ENCODE measurements at places on chromosomes 3 and 15.

- peak; percentile 36 for DNase-seq
- H3K27ac ChIP-seq, result no peak overlapping the region
- no peak overlapping the region for H3K4me3 ChIP-seq
Measured at GRCh38 chr3:108489776-108490175, 20.6 kb downstream of the MYH15 start.

DNA sequence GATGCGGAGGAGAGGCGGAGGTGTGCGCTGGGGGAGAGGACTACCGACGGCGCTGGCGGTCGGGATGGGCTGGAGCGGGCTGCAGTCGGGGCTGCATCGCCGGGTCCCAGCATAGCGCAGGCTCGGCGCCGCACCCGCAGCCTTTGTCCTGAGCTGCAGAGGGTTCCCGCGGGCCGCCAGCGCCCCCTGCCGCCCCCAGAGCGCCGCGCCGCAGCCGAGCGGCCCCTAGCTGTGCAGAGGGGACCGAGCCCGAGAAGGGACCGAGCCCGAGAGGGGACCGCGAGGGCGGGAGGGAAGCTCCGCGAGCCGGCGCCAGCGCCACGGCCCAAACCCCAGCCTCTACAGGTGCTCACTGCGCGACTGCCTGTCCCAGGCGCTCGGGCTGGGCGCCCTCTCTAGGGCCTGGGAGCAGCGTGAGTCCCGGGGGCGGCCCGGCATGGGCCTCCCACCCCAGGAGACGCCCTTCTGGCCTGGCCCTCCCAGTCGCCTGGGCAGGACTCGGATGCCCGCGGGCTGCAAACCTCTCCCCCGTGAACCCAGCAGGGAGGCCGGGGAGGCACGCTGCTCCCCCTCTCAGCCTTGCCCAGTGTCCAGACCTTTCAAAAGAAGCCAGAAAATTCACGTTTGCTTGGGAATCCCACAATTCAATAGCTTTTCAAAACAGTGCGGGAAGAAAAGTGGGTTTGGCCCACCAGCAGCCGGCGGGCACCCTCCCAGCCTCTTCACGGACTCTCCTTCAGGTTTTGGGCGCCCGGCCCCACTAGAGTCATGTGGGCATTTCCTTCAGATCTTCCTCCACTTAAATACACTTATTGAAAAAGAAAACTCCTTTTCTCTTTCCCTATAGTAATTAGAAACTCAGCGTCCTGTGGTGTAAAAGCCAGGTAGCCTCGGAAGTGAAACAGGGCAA, 134.7 kb downstream of the TPRA1 start:
- no peak overlapping the region for H3K27ac ChIP-seq
- peaks cover 12% of the 10 kb centered on the region for H3K4me1 ChIP-seq
- peaks cover 38% of the 10 kb centered on the region for H3K27me3 ChIP-seq
- peak; percentile 69 for DNase-seq
- no peaks in the 10 kb centered on the region for H3K36me3 ChIP-seq
- no peak overlapping the region for H3K4me3 ChIP-seq

DNA sequence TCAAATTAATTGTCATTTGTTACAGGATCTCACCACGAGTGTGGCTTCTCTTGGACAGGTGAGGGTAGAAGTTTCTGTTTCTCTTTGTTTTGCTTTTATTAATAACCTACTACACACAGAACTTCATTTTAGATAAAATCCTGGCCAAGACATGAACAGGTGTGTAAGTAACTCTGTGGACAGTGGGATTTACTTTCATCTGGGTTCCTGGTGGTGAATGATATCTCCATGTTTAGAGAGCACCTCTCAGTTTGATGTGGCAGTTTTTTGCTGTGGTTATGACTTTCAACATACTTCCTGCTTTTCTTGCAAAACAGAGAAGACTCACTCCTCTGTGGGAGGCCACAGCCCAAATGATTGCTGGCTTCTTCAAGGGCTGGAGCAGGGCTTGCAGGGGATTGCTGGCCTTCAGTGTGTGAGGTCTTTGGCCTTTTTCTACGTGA, 71.1 kb upstream of the XCR1 start:
- no peak for DNase-seq
- peaks cover 12% of the 10 kb centered on the region for H3K27me3 ChIP-seq
- no peaks in the 10 kb centered on the region for H3K4me1 ChIP-seq
- no peak overlapping the region for H3K27ac ChIP-seq

DNA sequence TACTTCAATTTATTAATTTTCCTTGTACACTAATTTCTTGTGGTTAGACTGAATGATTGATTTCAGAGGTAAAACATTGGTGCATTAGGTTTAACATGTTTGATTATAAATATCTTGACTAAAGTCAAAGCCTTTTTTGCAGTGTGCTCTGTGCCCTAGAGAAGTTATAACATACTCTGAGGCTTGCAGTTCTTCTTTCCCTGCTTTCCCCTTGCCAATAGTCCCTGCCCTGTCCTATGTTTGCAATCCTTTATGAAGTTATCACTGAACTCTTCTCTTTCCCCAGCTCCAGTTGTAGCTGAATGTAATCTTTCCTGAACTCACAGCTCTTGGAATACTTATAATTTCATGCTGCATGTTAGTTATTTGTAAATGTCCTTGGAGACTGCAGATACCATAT, 35.6 kb downstream of the USP3 start:
- no peak for DNase-seq
- no peaks in the 10 kb centered on the region for H3K27me3 ChIP-seq
- H3K27ac ChIP-seq, result 0 out of 3 replicates have a peak overlapping the region, but pooled peaks have one; percentile 14
- H3K36me3 ChIP-seq, result peaks cover 27% of the 10 kb centered on the region
- 0 out of 2 replicates have a peak, but pooled peaks cover 5% of the 10 kb centered on the region for H3K4me1 ChIP-seq

- DNase-seq, result no peak
- H3K4me1 ChIP-seq, result no peaks in the 10 kb centered on the region
- H3K27ac ChIP-seq, result no peak overlapping the region
- no peak overlapping the region for H3K4me3 ChIP-seq
Measured at GRCh38 chr3:33458446-33458845, 18.2 kb upstream of the UBP1 start.

DNA sequence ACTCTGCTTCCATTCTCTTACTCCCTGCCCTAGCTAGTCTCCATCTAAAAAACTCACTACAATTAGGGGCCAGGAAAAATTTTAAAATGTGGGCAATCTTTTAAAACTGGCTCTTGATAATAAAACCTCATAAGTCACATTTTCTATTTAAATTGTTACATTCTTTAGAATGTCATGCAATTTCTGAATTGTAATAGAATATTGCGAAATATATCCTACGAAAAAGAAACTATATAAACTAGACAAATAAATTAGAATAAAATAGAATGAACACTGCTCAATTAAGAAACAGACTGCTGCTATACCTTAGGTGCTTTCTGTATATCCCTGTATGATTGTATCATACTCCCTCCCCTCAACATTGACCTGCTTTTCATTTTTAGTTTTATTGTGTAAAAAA, 826.0 kb downstream of the IGSF11 start:
- H3K4me1 ChIP-seq, result no peaks in the 10 kb centered on the region
- no peaks in the 10 kb centered on the region for H3K27me3 ChIP-seq
- no peaks in the 10 kb centered on the region for H3K36me3 ChIP-seq
- no peak overlapping the region for H3K4me3 ChIP-seq

DNA sequence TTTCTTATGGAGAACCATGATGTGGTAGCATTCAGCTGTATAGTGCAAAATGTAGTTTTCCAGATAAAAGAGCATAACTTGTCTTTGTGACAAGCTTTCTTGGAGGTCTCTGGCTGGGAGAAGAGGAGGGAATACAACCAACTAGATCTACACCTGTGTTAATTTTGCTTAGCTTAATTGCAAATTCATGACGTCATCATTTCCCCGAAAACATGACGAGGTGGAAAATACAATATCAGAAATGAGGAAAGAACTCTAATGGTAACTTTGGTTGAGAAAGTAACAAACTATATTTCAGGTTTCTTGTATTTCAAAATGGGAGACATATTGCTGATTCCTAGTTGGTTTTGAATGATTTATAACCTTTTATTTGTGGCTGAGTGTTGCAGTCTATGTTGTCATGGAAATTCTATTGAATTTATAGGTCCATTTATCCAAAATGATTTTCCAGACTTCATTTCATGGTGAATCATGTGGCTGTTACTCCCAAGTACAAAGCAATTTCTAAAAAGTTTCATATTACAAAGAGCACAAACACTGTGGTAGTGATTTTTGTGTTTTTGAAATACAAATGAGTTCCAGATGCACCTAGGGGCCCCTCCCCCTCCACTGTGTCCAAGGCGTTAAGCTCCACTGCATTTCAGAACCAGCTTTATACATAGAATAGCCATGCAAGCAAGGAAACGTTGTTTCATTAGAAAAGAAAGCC, 307.2 kb downstream of the FEZF2 start:
- H3K4me3 ChIP-seq, result no peak overlapping the region
- H3K4me1 ChIP-seq, result no peaks in the 10 kb centered on the region
- H3K36me3 ChIP-seq, result no peaks in the 10 kb centered on the region

DNA sequence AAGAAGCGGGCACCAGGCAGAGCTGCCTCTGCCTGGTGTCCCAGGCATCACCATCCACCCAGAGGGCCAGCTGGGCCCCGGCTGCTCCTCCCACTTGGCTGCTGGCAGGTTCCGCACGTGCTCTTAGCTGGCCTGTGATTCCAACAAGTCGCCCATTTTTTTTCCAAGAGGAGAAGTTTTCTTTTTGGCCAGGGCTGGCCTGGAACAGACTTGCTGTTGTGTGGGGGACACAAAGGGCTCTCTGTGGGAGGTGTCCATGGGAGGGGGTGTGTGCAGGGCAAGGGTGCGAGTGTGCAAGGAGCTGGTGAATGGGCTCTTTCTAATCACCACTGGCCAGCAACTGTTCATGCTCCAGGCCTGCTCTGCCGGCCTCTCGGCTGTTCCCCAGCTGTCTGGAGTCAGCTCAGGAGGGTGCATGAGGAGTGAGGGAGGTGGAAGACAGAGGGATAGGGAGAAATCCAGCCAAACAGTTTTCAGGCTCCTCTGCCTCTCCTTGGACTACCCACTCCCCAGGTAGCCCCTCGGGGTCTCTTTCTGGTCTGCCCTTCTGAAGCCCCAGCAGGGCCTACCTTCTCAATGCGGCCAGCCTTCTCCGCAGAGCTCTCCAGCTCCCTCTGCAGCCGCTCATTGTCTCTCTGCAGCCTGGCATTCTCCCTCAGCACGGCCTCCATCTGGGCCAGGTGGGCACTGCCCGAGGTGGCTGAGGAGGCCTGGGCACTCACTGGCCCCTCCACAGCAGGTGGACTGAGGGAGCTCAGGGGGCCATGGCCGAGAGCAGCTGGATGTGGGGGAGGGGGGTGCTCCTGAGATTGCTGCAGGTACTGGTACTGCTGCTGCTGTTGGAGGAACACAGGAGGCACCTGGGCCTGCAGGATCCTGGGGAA, 7.1 kb downstream of the AMOTL2 start:
- H3K4me1 ChIP-seq, result no peaks in the 10 kb centered on the region
- no peaks in the 10 kb centered on the region for H3K36me3 ChIP-seq
- no peak overlapping the region for H3K4me3 ChIP-seq

DNA sequence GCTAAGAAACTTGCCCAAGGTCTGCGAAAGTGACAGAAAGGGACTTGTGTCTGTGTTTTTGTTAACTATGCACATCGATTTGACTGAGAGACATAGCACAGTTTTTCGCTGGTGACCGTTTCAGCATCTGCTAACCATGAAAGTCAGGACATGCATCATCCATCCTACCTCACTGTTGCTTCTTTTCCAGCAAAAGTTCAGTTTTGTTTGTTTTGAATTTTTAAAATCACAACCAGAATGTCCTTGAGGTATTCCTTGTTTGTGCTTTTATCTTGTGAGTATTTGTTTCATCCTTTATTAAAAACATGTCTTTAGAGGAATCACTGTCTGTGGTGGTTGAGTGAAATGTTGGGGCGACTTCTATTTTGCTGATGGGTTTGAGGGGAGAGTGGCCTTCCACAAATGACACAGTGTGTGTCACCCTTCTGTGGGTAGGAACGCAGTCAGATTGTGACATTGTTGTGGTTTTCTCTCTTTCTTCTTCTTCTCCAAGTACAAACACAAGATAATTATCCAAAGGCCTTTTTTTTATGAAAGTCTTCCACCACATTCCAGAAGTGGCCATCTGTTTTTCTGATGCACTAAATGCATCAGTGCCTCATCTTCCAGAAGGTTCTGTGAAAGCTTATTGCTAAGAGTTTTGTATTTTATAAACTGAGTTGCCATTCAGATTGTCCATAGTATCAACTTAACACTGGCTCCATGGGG, 214.4 kb upstream of the NR2E3 start:
- no peak overlapping the region for H3K4me3 ChIP-seq
- no peaks in the 10 kb centered on the region for H3K4me1 ChIP-seq
- no peak overlapping the region for H3K27ac ChIP-seq
- no peaks in the 10 kb centered on the region for H3K36me3 ChIP-seq
- DNase-seq, result no peak

GRCh38 chr3:188244395-188244861, 90.5 kb downstream of the LPP start:
- no peak overlapping the region for H3K27ac ChIP-seq
- no peaks in the 10 kb centered on the region for H3K36me3 ChIP-seq
- no peak overlapping the region for H3K4me3 ChIP-seq
- H3K4me1 ChIP-seq, result no peaks in the 10 kb centered on the region
- no peak for DNase-seq

DNA sequence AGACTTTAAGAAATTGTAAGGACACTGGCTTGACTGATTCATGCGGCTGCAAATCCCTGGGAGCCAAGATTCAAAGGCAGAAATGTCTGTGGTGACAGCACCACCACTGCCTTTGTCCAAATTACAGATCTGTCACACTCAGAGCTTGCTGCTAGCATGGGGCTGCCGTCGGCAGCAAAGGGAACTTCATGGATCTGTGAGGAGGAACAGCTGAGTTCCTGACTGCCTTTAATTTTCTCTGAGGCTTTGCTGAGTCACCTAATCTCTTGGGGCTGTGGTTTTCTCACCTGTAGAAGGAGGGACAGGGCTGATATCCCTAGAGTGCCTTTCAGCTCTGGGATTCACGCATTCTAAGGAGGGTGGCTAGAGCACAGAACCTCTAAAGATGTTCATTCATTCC, 4.1 kb upstream of the PAK6 start:
- peaks cover 30% of the 10 kb centered on the region for H3K4me1 ChIP-seq
- H3K4me3 ChIP-seq, result no peak overlapping the region
- peaks cover 14% of the 10 kb centered on the region for H3K36me3 ChIP-seq
- no peaks in the 10 kb centered on the region for H3K27me3 ChIP-seq

- DNase-seq, result no peak
- no peak overlapping the region for H3K4me3 ChIP-seq
- no peaks in the 10 kb centered on the region for H3K36me3 ChIP-seq
- peaks cover 44% of the 10 kb centered on the region for H3K27me3 ChIP-seq
- H3K27ac ChIP-seq, result no peak overlapping the region
Measured at GRCh38 chr15:80564056-80564455, 131.1 kb upstream of the ABHD17C start.

GRCh38 chr3:18703798-18704197, 278.7 kb upstream of the SATB1 start:
- H3K27me3 ChIP-seq, result no peaks in the 10 kb centered on the region
- H3K4me3 ChIP-seq, result no peak overlapping the region
- no peaks in the 10 kb centered on the region for H3K4me1 ChIP-seq

DNA sequence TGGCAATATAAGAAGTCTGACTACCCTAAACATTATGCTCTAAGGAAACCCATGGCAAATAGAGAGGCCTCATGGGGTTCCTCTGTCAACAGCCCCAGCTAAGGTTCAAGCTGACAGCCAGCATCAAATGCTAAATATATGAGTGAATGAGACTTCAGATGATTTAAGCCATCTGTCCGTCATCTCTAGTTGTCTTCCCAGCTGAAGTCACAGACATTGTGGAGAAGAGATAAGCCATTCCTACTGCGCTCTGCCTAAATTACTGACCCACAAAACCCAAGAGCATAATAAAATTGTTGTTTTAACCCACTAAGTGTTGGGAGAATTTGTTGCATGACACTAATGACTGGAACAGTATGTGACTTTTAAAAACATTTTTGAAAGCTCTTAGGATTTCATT, 87.3 kb upstream of the IGSF10 start:
- peaks cover 9% of the 10 kb centered on the region for H3K4me1 ChIP-seq
- peak overlapping the region; percentile 3 for H3K27ac ChIP-seq
- no peak for DNase-seq
- H3K36me3 ChIP-seq, result no peaks in the 10 kb centered on the region
- H3K4me3 ChIP-seq, result no peak overlapping the region
